ENCODE measurements at places on chromosomes 5 and 9.

GRCh38 chr5:158998793-158999325 lies 100.9 kb downstream of the EBF1 start:
- DNase-seq: no peak

DNA sequence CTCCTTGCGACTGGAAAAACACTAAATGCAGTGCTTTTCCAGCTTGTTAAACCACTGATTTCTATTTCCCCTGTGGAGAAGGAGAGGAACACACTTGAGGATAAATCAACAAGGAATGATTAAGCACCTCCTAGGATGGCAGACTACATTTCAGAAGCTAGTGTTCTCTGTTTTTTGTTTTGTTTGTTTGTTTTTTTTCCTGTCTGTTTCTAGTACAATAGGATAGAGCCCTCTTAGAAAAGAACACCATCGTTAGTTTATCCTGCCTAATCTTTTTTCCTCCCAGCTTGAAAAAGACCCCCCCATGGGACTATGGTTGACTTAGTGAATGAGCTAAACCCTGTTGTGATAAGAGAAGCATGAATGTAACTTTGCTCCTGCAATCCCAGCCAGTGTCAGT lies 3.9 kb upstream of the TAL2 start:
- DNase-seq: no peak

GRCh38 chr9:83041771-83042170 lies 21.2 kb downstream of the RASEF start:
- no peak for DNase-seq

DNA sequence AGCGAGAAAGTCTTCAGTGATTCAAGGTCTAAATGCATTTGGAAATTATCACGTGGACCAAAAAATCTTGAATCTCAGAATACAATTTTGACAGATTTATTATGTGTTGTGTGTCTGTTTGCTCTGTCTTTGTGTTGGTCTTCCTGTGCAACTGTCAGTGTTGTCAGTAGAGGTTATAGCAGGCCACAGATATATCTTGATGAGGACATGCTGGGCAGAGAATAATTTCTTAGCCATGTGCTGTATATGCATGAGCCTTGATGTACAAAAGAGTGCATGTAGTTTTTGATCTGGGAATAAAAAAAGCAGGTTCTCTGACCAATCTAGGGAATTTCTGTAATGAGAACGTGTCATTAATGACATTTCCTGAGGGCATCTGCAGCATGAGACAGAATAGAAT lies 57.6 kb downstream of the ZSWIM6 start:
- DNase-seq: no peak

- DNase-seq: no peak
Observed at GRCh38 chr9:124452326-124452725, 2.1 kb downstream of the ADGRD2 start.

DNA sequence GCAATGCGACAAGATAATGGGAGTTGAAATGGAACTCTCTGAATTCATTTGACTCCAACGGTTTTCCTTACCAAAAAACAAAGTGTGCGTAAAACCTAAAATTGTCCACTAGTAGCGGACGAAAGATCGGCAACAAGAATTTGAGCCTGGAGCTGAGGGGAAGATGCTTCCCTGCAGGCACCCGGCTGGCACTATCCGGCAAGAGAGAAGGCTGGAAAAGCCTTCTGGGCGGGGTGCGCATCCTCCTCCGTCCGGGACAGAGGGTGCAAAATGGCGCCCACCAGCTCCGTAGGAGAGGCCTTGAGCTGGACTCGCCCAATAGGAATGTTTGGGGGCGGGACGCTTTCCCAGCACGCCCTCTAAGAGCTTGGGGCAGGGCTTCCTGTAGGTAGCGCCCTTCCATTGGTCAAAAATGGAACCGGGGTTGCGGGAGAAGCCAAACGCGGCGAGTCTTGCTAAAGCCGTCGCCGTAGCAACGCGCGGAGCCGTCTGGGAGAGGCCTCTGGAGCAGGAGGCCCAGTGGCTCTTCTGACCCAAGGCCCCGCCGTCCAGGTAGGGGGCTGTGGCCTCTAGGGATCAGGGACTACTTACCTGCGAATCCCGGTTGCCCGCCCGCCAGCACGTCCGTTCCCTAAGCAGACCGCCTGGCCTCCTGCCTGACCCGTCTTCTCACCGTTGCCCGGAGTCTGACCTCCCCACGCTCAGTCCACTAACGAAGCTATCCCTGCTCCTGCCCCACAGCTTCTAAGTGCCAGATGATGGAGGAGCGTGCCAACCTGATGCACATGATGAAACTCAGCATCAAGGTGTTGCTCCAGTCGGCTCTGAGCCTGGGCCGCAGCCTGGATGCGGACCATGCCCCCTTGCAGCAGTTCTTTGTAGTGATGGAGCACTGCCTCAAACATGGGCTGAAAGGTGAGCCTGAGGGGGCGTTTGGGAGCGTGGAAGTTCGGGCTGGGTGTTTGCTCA lies 9.2 kb downstream of the RUFY1 start:
- peak; percentile 92 for DNase-seq

GRCh38 chr5:166358127-166358830 lies 1933.2 kb upstream of the WWC1 start:
- DNase-seq: no peak

DNA sequence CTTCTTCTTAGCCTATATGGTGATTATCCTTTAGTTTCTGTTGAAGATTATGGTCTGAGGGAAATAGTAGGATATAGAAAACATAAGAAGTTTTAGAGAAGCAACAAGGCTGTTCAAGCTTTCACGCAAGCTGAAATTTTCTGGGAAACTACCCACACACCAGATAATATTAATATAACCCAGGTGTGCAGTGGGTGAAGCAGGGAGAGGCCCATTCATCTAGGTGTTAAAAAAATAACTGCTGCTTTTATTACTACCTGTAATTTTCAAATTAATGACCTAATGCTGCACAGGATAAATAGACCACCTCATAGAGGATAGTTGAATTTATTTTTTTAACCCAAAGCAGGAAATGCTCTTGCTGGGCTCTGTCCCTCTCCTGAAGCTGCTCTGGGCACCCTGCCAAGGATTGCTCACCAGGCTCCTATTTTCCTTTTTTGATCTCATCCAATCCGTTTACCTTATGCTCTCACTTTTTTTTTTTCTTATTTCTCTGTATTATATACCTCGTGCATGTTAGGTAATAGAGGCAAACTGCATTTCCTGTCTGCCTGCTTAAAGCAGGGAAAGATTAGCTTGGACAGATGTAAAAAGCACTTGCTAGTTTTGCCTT lies 124.3 kb upstream of the SLC12A2 start:
- peak; percentile 25 for DNase-seq

DNA sequence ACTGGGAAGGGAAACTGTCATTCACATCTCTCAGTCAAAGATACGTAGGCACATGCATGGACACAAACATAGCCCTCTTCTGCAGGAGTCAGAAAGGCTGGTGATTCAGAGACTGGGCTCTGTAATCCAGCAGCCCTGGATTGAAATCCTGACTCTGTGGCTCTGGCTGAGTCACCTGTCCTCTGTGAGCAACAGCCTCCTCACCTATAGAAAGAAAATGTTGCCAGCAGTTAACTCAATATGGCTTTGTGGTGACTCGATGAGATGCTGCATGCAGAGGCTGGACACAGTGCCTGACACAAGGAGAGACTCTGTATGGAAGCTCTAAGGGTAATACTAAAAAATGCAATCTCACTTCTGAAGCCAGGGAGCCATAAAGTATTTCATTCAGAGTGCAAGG lies 23.9 kb upstream of the CDKN2AIPNL start:
- DNase-seq: no peak

All from nucleus accumbens (tissue), 56 donors.